ENCODE measurements at places on chromosomes 6 and 20.

DNA sequence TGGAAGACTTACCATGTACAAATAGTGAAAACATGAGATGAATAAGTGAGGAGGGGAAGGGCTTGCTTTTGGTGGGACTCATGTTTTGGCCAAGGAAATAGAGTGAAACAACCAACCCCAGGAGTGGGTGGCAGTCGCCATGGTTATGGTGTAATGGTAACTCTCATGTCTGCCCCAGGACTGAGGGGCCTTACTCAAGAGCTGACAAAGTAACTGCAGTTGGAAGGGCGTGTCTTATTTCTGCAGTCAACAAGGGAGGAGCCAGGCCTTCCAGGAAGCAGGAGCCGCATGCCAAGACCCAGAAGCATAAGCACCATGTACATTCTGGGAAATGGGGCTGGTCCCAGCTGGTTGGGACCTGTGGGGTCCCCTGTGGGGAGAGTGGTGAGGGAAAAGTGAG lies 108.5 kb downstream of the UNC5CL start:
- no peak for DNase-seq

GRCh38 chr6:2194643-2195042 lies 50.8 kb downstream of the GMDS start:
- DNase-seq = no peak

- no peak for DNase-seq
Measured at GRCh38 chr6:71523548-71523947, 234.9 kb downstream of the OGFRL1 start.

DNA sequence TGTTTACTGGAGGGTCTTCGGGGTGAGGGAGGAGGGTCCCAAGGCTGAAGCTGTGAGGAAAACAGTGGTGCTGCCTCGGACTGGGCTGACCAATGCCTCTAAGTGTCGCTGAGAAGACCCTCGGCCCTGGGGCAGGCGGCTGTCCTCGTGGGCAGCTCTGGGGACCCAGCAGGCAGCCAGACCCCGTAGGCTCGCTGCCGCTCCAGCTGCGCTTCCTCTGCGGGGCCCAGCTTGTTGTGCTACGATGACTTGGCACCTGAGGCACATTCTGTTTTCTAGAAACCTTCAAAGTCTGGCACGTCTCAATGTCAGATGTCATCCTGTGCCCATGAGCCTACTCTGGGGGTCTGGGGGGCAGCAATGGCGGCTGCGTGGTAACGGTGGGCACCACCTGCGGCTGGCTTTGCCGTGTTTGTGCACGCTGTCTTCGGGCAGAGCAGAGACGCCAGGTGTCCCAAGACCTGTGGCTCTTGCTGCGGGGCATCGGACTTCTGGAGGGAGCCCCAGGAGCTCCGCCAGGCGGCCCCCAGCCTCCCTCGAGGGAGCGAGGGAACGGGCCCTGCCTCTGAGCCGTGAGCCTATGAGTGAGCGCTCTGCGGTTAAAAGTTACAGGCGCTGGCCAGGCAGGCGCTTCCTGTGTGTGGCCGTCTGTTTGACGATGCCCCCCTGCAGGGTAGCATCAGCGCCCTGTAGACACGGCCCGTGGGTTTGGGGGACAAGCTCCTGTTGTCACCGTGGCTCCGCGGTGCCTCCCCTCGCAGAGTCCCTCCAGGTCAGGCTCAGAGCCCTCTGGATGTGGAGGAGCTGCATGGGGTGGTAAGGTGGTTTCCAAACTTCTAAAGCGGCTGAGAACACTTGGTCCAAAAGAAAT lies 6.8 kb downstream of the SLC17A9 start:
- DNase-seq = no peak

DNA sequence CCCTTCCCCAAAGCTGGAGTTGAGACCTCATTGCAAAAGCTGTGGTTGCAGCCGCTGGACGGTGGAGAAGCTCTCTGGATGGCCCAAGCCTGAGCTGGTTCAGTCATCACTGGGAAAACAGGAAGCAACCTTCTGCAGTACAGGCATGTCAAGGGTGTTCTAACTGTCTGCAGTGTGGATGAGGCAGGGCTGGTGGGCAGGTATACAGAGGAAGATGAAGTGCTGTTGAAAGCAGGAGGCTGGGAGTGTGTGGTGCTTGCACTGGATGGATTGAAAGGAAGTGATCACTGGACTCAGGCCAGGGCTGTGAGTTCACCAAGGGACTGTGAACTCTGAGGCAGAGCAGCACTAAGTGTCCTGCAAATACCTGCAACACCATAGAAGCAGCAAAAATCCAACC lies 89.0 kb upstream of the NOX3 start:
- no peak for DNase-seq

DNA sequence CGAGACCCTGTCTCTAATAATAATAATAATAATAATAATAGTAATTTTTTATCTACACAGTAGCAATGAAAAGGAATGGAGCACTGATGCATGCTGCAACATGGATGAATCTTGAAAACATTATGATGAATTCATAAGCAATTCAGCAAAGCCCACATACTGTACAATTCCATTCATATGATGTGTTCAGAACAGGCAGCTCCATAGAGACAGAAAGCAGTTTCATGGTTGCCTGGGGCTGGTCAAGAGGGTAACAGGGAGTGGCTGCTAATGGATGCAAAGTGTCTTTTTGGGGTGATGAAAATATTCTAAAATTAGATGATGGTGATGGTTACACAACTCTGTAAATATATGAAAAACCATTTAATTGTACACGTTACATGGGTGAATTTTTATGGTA lies 43.6 kb downstream of the SLC24A3 start:
- no peak for DNase-seq
